Naive thymus-derived CD4-positive, alpha-beta T cell (primary cell): ENCODE measurements at places on chromosomes 2 and 18. TPM values are rescaled to one million over a fixed set of nuclear protein-coding genes. Genes with fewer than 3 reads are reported as not detected.

DNA sequence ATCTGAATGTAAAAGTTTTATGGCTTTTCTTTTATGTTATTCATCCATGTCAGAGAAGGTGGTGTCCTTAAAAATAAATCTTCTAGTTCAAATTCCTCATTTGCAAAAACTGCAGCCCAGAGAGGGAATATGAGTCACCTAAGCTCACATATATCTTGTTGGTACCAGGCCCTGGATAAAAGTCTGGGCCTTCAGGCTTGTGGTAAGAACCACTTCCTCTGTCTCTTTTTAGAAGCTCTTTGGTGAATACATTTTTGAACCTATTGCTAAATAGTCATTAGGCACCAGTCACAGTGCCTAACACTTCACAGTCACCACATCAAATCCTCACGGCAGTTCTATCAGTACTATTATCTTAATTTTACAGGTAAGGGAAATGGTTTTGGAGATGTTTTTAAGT lies 199.2 kb downstream of the KCNS3 start:
- no peak for DNase-seq

DNA sequence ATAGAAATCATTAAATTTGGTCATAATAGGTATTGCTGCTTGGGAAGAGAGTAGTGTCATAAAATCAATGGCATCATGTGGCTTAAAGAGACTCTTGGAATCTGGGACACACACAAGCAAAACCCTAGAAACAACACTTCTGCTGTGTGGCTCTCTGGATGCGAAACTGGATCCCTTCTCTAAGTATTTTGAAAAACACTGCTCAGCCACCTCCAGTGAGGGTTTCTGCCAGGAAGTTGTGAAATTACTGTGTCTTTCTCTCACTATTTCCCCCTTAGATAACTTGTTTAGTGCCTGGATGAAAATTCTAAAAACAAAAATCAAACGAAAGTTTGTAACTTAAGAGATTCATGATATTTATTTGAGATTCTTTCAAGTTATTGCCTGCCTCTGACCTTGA lies 163.8 kb downstream of the RHBDD1 start:
- no peak for DNase-seq

GRCh38 chr18:77071711-77072292 lies 60.8 kb downstream of the MBP start:
- DNase-seq: no peak

Gene CNTNAP5
- total RNA-seq: not detected

Gene SERPINB3
- total RNA-seq: not detected

Gene SRD5A2
- total RNA-seq: not detected

DNA sequence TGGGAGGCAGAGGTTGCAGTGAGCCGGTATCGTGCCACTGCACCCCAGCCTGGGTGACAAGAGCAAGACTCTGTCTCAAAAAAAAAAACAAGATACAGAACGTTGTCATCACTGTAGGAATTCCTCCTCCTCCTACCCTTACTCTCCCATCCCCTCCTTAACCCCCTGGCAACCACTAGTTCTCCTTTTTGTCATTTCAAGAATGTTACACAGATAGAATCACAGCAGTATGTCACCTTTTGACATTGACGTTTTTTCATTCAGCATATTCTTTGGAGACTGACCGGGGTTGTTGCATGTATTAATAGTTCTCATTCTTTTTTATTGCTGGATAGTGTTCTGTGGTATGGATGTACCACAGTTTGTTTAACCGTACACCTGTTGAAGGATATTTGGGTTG lies 32.4 kb downstream of the TTLL4 start:
- no peak for DNase-seq

DNA sequence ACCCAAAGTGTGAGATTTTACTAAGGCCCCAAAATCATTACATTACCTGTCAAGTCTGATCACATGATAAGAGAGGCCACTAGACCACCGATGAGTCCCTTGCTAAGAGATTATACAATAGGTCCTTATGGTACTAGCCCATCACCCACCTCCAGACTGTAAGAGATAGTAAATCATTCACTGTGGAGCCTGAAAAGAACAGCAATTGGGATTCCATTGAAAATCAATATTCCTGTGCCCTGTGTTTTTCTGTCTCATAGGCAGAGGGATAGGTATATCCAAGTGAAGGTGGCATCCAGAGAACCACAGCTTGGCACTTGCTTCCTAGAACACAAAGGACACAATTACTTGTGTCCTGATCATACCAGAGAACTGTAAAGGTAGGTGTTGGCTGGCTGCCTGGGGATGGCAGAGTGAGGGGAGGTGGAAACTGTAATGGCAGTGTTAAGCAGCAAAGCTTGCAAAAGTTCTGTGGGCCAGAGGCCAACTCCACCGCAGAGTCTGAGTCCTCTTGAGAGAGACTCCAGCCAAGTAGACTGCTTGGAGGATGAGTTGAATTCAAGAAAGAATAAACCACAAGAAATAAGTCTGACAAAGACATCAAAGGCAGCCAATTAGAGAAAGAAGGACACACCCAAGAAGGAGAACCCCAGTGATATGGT lies 102.0 kb upstream of the PIEZO2 start:
- DNase-seq: no peak

Gene CRYBA2
- total RNA-seq: not detected

Gene GTF2A1L
- total RNA-seq: not detected
